Immature natural killer cell (primary cell): ENCODE measurements at places on chromosomes 3 and 15.

DNA sequence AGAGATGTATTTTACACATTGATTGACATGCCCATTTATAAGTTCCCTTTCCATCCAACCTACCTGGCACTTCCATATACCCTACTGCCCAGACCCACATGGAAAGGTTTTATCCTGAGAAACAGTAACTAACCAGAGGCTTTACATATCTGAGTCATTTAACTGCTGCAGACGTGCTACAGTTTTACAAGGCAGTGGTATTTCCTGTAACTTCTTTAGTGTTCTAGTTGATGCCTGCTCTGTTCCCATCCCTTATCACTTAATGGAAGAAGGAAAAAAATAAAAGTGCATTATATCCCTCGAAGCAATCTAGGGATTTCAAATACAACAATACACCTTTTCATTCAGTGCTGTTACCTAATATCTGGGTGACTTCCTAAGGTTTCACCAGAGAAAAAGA, 107.1 kb downstream of the TMCO5A start:
- no peak for DNase-seq

DNA sequence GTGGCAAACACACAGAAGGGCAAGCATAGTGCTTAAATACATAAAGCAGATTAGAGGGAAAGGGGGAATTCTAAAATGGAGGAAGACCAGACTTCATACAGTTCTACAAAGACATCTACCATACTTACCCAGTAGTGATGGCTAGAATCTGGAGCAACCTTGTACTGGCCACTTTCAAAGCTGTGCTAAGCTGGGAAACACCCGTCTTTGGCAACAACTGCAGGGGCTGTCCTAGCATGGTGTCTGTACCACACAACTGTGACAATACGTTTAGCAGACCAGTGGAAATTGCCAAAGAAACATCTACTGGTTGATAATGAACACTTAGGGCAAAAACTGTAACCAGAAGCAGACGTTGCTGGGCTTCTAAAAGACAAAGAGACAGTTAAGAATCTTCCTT, 97.0 kb downstream of the FBXL22 start:
- DNase-seq, result no peak

- no peak for DNase-seq
Observed at GRCh38 chr3:122004107-122004506, 17.9 kb downstream of the ILDR1 start.

DNA sequence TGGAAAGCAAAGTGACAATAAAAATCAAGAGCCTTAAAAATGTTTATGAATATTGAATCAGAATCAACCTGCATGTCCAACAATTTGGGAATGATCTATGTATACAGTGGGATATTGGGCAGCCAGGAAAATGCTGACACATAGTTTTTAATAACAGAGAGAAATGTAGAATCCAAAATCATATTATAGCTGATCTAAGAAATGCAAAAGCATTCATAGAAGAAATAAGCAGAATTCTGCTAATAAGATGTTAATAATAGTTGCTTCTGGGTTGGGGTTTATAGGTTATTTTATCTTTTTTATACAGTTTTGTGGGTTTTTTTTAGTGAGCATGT, 15.1 kb downstream of the KIF9 start:
- DNase-seq, result no peak

GRCh38 chr3:197501879-197502620, 53.7 kb downstream of the BDH1 start:
- no peak for DNase-seq

DNA sequence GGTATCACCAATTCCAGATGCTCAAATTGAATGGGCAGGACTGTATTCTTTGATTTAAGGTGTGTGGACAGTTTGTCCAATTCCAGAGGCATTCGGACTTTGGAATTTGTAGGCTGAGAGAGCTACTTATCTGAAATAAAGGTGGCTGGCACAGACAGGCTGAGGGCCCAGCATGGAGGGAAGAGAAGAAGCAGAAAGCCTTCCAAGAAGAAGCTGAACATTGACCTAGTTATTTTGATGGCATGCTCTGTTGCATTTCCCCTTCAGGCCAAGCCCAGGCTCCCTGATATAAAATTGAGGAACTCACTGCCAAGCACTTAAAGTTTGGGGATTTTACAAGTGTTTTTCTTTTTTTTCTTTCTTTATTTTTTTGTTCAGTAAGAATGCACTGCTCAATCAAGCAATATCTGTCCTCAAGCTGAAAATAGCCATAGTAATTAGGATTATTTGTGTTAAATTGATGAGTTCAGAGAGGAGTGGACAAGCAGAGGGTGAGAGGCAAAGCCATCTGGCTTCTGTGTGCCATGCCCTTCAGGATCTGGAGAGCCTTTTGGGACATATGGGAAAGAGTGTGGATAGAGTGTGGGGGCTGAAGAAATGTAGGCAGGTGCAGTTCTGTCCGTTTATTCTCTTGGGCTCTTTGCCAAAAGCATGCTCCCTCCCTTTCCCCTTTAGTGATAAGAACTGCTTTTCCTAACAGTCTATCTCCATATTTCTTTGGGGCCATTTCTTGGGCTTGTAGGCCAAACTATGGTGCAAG, 148.9 kb downstream of the OXSM start:
- no peak for DNase-seq

DNA sequence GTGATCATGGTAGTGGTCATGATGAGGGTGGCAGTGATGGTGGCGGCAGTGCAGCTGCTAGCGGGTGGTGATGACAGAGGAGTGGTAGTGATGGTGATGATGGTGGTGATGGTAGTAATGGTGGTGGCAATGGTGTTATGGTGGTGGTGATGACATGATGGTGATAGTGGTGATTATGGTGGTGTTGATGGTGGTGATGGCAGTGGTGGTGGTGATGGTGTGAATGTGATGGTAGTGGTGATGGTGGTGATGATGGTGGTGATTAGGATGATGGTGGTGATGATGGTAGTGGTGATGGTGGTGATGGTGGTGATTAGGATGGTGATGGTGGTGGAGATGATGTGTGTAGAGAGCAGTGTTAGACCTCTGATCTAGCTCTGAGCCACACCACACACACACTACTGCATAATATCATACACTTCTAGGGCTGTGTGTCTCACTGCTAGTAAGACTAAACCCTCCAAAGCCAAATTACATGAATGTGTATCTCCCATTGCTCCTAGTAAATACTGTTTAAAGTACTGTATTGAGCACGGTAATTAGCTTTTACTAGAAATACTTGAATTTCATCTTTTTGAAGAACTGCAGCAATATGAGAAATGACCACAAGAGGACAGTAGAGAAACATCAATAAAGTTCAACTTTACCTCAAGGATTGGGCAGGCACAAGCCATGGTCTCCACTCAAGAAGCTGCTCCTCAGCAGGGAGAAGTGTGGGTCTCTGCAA, 28.8 kb downstream of the TMED3 start:
- no peak for DNase-seq

- DNase-seq, result no peak
Observed at GRCh38 chr3:69433969-69434325, 48.1 kb upstream of the FRMD4B start.

DNA sequence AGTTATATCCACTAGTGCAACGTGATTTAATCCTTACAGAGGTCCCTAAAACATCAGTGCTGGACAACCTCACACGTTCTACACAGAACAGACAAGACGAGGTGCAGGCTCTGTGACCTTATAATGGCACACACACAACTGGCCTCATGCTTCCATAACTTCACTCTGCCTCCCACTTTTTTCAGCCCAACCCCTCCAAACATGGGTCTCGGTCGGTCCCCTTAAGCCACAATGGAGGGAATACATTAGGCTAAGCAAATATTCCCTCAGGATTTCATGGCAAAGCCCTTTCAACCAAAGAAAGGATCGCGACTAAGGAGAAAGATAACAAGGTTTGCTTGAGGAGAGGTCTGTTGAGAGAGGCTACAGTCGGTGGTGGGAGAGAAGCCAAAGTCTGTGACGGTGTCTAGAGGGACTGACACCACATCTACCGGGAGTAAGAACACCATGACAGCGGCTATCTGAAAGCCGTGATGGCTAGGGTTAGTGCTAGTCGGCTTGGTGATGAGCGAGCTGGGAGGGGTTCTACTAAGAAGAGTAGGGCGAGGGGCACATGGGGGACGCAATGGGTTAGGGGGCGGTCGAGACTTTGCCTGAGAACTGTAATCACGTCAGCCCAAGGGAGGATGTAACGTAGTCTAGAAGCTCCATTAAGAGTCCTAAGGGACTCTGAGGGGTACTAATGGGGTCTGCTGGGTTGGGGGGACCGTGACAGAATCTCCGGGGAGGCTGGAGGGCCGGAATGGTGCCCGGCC, 1.0 kb downstream of the MYO9A start:
- DNase-seq, result no peak

GRCh38 chr3:123489400-123490004, 40.6 kb upstream of the ADCY5 start:
- peak; percentile 14 for DNase-seq

GRCh38 chr15:39451121-39451688, 129.7 kb upstream of the THBS1 start:
- DNase-seq, result no peak

DNA sequence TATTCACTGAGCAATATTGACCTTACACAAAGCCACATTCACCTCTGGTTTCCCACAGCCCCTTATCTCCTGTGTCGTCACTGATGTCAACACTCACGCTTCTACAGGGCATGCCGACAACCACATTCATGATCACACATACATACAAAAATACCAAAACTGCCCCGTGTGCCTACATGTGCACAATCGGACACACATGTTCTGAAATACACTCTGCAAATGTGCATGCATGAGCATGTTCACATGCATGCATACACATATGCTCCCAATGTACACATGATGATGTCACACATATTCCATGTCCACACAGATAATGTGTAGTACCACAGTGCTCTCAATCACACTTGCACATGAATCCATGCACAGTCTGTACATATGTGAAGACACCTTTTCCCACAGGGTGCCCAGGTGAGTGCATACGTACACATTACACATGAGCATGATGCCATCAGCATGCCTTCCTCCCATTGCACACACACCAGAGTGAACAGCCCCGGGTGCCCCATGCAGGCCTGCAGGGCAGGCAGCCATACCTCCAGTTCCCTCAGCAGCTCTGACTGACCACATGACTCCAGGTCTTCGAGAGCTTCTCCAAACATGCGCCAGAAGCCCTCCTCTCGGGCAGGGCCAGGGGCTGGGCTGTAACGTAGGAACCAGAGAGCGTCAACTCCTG, 37.0 kb downstream of the GRIP2 start:
- DNase-seq, result no peak

DNA sequence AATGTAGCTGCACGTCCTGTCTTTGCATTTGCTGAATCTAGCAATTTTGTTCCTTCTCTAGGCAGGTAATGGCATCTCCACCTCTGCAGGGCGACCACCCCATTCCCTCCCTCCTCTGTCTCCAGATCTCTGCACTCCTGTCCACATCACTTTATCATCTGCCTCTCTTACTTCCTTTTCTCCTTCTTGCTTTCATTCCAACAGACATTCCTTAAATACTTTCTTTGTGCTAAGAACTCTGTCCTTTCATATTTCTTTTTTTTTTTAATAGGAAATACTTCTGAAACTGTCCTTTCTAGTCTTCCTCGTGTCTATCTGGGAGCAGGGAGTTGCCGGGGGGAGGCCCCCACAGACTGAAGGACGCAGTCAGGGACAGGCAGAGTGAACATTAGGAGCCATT, 7.2 kb downstream of the ITIH3 start:
- DNase-seq, result no peak

DNA sequence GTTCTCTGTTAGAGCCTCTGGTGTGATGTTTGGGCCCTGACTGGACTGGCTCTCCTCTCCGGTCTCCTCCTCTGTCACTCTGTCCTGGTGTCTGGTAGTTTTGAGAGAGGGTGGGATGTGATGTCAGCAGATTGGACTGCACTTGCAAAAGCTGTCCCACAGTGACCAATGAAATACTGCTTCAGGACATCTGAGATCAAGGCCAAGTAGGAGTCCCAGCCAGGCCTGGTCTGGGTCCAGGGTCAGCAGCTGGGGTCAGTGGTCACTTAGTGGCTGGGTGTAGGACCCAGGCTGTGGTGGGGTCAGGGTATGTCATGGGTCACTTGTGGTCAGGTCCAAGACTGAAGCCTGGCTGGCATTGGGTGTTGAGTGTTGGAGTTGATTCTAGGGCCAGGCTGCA, 20.9 kb downstream of the ALDH1L1 start:
- no peak for DNase-seq

GRCh38 chr15:75065467-75065850, 42.1 kb downstream of the PPCDC start:
- DNase-seq, result no peak

GRCh38 chr3:115218859-115219258, 71.8 kb upstream of the ZBTB20 start:
- no peak for DNase-seq

- no peak for DNase-seq
Observed at GRCh38 chr3:10557781-10558373, 52.5 kb upstream of the ATP2B2 start.

GRCh38 chr3:30733696-30734095, 127.3 kb downstream of the TGFBR2 start:
- no peak for DNase-seq

DNA sequence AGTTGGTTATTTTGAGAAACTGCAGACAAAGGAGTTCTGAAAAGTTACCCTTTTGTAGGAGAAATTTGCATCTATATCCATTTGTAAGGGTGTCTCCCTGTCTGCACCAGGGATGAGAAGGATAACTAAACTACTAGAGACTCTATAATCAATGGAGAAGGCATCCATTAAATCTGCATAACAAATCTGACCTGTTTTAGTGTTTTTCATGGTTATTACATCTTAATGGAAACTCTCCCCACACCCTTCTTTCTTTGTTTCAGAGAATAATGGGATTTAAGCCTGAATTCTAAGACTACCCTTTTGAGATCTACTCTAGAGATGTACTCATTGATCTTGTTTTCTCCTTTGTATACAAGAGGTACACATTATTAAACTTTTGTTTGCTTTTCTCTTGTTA, 82.0 kb upstream of the DAZL start:
- no peak for DNase-seq

DNA sequence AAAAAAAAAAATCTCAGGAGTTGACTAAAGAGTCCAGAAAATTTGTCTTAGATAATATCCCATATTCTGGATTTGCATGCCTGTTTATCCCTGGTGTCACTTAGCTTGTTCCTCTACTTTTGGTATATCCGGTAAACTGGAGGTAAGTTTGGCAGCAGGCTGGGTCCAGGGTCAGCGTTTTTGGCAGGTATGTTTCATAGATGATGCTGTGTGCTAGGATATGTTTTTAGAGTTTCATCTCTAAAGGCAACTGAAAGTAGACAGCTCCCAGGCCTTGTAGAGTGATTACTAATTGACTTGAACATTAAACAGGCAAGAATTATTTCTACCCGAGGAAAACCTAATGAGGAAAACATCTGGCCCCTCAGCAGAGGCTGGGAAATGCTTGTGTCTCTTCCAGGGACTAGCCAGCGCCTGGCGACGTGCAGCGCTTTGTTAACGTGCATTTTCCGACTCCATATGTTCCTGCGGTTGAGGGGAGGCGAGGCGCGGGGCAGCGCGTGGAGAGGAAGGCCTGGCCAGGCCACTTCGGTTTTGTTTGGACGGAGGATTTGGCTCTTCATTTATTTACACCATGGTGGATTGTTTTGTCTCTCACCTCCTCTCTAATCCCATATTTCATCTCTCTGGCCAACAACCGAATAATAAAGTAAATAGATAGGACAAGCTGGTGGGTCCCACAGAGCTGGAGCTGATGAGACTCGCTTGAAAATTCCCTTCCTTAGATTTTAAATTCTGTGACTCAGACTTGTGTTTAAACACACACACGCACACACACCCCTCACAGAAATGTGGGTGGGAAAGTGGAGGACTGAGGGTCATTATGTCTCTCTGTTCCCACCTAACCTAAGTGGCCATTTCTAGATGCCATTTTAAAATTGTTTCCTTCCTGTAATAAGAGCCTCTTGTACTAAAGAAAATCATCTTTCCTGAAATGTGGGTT, 65.3 kb downstream of the ASB7 start:
- no peak for DNase-seq

- DNase-seq, result no peak
Observed at GRCh38 chr15:66840615-66841390, 138.8 kb downstream of the SMAD6 start.

GRCh38 chr3:102536456-102536855, 101.6 kb downstream of the ZPLD1 start:
- no peak for DNase-seq
